ENCODE measurements at places on chromosomes 1 and 21. TPM values are rescaled to one million over a fixed set of nuclear protein-coding genes. Genes with fewer than 3 reads are reported as not detected.

DNA sequence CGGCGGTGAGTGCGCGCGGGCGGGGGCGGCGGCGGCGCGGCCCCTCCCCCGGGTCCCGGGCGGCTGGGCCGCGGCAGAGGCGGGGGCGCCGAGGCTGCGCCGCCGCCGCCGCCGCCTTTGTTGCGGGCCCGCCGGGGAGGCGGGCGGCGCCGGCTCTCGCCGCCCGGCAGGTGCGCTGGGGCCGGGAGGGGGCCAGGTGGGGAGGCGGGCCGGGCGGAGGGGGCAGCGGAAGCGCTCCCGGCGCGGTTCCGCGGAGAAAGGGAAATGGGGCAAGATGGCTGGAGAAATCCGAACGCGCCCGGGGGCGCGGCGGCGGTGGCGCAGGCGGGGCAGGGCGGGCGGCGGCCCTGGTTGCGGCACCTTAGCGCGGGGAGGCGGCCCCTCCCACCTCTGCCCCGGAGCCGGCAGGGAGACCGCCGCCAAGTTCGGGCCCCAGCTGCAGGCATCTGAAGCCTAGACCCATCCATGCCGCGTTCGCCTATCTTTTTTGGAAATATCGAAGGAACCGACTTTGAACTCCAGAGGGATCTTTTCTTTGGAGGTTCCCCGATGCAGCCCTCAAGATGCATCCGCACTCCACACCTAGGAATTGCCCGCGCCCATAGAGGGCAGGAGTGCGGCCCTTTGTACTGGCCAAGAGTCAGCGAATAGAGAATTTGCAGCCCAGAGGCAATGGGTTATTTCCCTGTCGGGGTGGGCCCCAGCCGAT, 479 bp downstream of the POGK start:
- no peaks in the 10 kb centered on the region for H3K27me3 ChIP-seq
- DNase-seq, result peak; percentile 81
- peaks cover 54% of the 10 kb centered on the region for H3K4me1 ChIP-seq
- H3K4me3 ChIP-seq, result peak overlapping the region; percentile 75
- H3K36me3 ChIP-seq, result peaks cover 37% of the 10 kb centered on the region
- peak overlapping the region; percentile 88 for H3K27ac ChIP-seq

The ACKR1 gene
- 34.7 TPM for total RNA-seq

GRCh38 chr1:229999004-229999670, 67.9 kb upstream of the GALNT2 start:
- peaks cover 18% of the 10 kb centered on the region for H3K4me1 ChIP-seq
- H3K27ac ChIP-seq, result no peak overlapping the region
- DNase-seq, result no peak
- H3K4me3 ChIP-seq, result no peak overlapping the region

DNA sequence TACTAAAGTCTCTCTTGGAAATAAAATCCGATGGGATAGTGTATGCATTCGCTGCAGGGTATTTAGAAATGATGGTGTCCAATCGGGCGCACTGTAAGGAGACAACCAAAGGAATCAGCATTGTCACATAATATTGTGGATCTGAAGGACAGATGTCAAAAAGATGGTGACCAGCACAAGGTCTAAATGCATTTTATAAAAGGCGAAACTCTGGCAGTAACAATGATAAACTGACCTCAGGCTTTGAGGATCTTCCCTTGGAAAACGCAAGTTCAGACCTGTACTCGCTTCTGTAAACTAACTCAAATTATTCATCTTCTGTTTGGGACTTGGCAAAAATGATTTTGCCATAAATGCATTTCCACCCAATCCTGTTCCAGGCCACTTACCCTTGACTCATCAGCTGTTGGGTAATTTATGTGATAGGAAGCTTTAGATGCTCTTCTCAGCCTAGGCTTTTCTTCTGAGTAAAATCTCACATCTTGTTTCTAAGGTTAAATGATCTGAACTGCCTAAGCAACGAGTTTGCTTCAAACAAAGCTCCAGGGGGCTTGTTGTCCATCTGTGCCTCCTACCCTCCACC, 33.8 kb downstream of the STPG1 start:
- peaks cover 38% of the 10 kb centered on the region for H3K4me1 ChIP-seq
- H3K27ac ChIP-seq, result peak overlapping the region; percentile 49
- H3K36me3 ChIP-seq, result no peaks in the 10 kb centered on the region

DNA sequence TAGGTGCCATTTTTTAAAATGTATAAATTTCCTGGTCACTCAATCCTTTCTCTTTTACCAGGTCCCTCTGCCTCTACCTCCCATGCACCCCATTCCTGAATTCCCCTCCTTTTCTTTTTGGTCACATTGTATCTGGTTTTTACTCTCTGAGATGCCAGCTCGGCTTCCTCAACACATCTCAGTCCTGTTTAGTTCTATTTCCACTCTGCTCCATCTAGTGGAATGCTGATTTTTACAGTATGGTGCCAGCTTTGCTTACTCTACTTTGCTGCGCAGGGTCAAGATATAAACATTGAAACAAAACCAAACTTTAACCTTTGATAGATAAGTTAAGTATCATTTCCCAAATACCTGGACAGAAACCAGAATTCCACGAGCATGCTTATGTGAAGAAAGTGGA, 96.0 kb downstream of the ESRRG start:
- H3K36me3 ChIP-seq, result no peaks in the 10 kb centered on the region
- H3K27ac ChIP-seq, result no peak overlapping the region
- H3K4me3 ChIP-seq, result no peak overlapping the region

The C4BPA gene
- not detected for total RNA-seq

DNA sequence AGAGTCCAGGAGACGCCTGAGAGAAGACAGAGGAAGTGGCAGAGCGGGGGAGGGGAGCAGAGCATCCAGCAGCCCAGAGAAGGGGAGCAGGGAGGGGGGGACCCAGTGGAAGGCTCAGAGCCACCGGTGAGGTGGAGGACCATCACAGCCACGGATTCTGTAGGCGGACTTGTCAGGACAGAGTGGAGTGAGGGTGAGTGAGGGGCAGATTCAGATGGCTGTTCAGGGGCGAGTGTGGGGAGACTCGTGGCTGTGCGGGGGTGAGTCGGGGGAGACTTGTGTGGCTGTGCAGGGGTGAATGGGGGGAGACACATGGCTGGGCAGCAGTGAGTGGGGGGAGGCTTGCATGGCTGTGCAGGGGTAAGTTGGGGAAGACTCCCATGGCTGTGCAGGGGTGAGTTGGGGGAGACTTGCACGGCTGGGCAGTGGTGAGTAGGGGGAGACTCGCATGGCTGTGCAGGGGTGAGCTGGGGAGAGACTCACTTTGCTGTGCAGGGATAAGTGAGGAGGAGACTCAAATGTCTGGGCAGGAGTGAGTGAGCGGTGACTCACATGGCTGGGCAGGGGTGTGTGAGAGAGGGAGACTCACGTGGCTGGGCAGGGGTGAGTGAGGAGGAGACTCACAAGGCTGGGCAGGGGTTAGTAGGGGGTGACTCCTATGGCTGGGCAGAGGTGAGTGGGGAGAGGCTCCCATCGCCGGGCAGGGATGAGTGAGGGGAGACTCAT, 56.8 kb upstream of the ABCG1 start:
- no peak overlapping the region for H3K27ac ChIP-seq
- H3K4me1 ChIP-seq, result peaks cover 7% of the 10 kb centered on the region
- H3K4me3 ChIP-seq, result no peak overlapping the region
- no peaks in the 10 kb centered on the region for H3K36me3 ChIP-seq

- no peak for DNase-seq
- H3K27me3 ChIP-seq, result no peaks in the 10 kb centered on the region
- H3K4me1 ChIP-seq, result no peaks in the 10 kb centered on the region
- H3K4me3 ChIP-seq, result no peak overlapping the region
- no peaks in the 10 kb centered on the region for H3K36me3 ChIP-seq
These were observed 34.4 kb downstream of the ADAMTS1 start for GRCh38 chr21:26810676-26811415.

DNA sequence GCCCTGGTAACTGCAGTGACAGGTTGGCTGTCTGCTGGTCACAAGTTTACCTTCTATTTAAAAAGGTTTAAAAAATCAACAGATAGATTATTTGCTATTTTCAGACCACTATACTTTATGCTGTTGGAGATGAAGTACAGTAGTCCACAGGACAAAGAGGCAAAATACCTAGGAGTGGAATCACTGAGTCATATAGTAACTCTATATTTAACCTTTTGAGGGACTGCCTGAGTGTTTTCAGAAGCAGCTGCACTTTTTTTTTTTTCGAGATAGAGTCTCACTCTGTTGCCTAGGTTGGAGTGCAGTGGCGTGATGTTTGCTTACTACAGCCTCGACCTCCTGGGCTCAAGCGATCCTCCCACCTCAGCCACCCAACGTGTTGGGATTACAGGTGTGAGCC, 11.7 kb downstream of the CNIH4 start:
- no peak overlapping the region for H3K4me3 ChIP-seq
- no peaks in the 10 kb centered on the region for H3K4me1 ChIP-seq
- DNase-seq, result no peak
- H3K27ac ChIP-seq, result no peak overlapping the region
- H3K36me3 ChIP-seq, result peaks cover 68% of the 10 kb centered on the region
- H3K27me3 ChIP-seq, result no peaks in the 10 kb centered on the region

GRCh38 chr21:15768045-15768601, 38.3 kb downstream of the USP25 start:
- H3K27me3 ChIP-seq, result no peaks in the 10 kb centered on the region
- H3K4me3 ChIP-seq, result no peak overlapping the region
- H3K36me3 ChIP-seq, result peaks cover 3% of the 10 kb centered on the region
- DNase-seq, result no peak

GRCh38 chr21:34536820-34537219, 24.8 kb upstream of the KCNE1 start:
- H3K27me3 ChIP-seq, result no peaks in the 10 kb centered on the region
- no peak overlapping the region for H3K4me3 ChIP-seq
- no peak for DNase-seq
- H3K27ac ChIP-seq, result peak overlapping the region; percentile 50
- peaks cover 19% of the 10 kb centered on the region for H3K4me1 ChIP-seq

DNA sequence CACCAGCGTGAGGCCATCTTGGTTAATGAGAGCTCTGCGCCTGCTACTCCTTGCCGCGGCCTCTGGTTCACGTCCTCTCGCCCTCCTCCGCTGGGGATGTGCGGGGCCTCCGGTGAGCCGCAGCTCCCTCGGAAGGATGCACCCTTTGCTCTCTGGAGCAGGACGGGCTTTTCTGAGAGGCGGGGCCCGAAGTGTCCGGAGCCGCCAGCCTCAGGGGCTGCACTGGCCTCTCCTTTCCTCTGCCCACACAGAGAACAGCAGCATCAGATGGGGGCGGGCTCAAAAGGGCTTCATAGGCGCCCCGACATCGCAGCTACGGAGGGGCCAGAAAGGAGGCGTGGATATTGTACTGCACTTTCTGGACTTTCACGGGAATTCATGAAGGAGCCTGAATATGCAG, 284.7 kb downstream of the CAMTA1 start:
- DNase-seq, result no peak
- H3K4me1 ChIP-seq, result peaks cover 7% of the 10 kb centered on the region
- no peak overlapping the region for H3K27ac ChIP-seq

Measured in suprapubic skin (tissue), 4 donors.